ENCODE measurements at places on chromosomes 16 and 17. TPM values are rescaled to one million over a fixed set of nuclear protein-coding genes. Genes with fewer than 3 reads are reported as not detected.
A peak's percentile ranks its signal among the peaks of the same experiment; 100 is the strongest.

GRCh38 chr16:30054959-30055553, 10.5 kb upstream of the ALDOA start:
- no peaks in the 10 kb centered on the region for H3K27me3 ChIP-seq
- no peaks in the 10 kb centered on the region for H3K36me3 ChIP-seq
- no peak for DNase-seq

GRCh38 chr17:6713130-6713917, at the start of gene SLC13A5:
TSS of gene SLC13A5 (minus strand) at chr17:6713369. CDS start at chr17:6713333, 36 bp downstream.
- DNase-seq = no peak
- H3K4me3 ChIP-seq = peak within 1 kb of the TSS; percentile 28
- H3K4me1 ChIP-seq = peaks cover 11% of the 10 kb centered on the region
- no peak within 1 kb of the TSS for H3K27ac ChIP-seq

The TRPV3 gene
- 1.8 TPM for polyA plus RNA-seq

The SEC14L5 gene
- 0.46 TPM for polyA plus RNA-seq

- no peaks in the 10 kb centered on the region for H3K4me1 ChIP-seq
- peak; percentile 92 for DNase-seq
These were observed 18.2 kb upstream of the ABR start for GRCh38 chr17:1197781-1198490.

DNA sequence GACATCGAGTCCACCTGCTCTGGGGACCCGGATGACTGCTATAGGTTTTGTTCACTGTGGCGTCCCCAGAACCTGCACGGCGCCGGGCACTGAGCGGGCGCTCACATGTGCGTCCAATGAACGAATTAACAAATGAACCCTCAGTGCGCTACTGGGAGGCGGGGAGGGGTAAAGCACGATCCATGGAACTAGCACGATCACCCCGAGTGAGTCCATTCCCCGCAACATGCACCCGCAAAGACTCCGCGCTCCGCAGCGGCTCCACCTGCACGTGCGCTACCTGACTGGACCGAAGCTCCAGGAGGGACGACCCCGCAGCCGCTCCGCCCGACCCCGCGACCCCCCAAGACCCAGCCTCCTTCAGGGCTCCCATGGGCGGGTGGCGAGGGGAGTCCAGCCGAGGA, 491 bp downstream of the TRAP1 start:
- peak overlapping the region; percentile 85 for H3K27ac ChIP-seq
- DNase-seq = no peak
- peak overlapping the region; percentile 89 for H3K4me3 ChIP-seq
- no peaks in the 10 kb centered on the region for H3K36me3 ChIP-seq
- H3K27me3 ChIP-seq = no peaks in the 10 kb centered on the region

- peaks cover 8% of the 10 kb centered on the region for H3K4me1 ChIP-seq
- peaks cover 24% of the 10 kb centered on the region for H3K36me3 ChIP-seq
- no peaks in the 10 kb centered on the region for H3K27me3 ChIP-seq
- no peak overlapping the region for H3K4me3 ChIP-seq
- no peak overlapping the region for H3K27ac ChIP-seq
These were observed 66.4 kb downstream of the BANP start for GRCh38 chr16:88017587-88018101.

The TEX19 gene
- not detected for polyA plus RNA-seq

DNA sequence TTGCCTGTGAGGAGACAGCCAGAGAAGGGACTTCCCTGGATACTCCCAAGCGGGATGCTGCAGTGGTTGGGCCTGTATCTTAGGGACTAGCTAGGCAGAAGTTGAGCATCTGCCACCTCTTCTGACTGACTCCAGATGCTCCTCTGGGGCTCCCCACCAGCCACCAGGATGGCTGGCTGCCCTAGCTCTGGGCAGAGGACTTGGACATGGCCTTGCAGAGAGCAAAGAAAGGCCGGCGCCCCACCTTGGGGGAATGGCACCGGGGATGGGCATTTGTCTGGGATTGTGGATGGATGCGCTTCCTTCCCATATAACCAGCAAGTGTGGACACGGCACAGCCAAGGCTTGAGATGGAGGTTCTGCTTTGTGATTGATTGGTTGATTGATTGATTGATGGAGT, 69.0 kb downstream of the OR1D5 start:
- no peak overlapping the region for H3K27ac ChIP-seq
- no peaks in the 10 kb centered on the region for H3K27me3 ChIP-seq
- no peak overlapping the region for H3K4me3 ChIP-seq
- peaks cover 14% of the 10 kb centered on the region for H3K36me3 ChIP-seq

DNA sequence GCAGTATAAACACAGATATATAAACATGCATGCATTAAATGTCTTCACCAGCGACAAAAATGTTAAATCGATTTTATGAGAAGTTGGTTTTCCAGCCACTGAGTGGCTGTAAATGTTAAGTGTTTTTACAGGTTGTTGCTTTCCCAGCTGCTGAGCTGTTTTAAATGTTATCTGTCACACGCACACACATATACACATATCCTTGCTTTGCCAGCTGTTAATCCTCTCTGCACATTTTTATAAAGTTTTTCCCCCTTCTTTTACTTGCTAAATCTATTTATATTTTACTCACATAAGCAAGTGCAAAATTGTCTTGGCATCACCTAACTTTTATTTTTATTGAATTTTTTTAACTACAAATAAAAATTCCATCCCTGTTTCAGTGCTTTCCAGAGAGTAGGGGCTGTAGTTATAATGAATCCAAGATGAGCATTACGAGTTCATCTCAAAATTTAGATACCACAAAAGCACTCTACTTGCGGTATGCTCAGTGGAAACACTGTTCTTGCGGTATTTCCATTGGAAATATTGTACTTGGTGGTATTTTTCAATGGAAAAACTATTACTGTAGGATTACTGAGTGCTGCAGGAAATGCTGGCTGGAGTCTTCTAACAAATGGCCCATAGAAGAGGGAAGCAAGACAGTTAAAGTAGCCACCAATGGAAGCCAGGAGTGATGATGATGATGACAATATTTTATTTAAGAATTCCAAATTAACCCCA, 124.9 kb upstream of the KCNJ16 start:
- no peak for DNase-seq
- H3K27ac ChIP-seq = no peak overlapping the region
- H3K4me1 ChIP-seq = peaks cover 22% of the 10 kb centered on the region
- H3K36me3 ChIP-seq = no peaks in the 10 kb centered on the region

The CORO1A gene
- polyA plus RNA-seq = 35.8 TPM

The SLC16A11 gene
- not detected for polyA plus RNA-seq

- H3K36me3 ChIP-seq = no peaks in the 10 kb centered on the region
- H3K27ac ChIP-seq = no peak overlapping the region
- no peaks in the 10 kb centered on the region for H3K27me3 ChIP-seq
- H3K4me3 ChIP-seq = no peak overlapping the region
These were observed 13.9 kb upstream of the TMC7 start for GRCh38 chr16:18969855-18970240.

- H3K4me1 ChIP-seq = peaks cover 56% of the 10 kb centered on the region
- no peaks in the 10 kb centered on the region for H3K27me3 ChIP-seq
- H3K36me3 ChIP-seq = no peaks in the 10 kb centered on the region
- no peak for DNase-seq
- no peak overlapping the region for H3K27ac ChIP-seq
These were observed 135.1 kb downstream of the PRKCA start for GRCh38 chr17:66437476-66438026.

The KRTAP4-5 gene
- polyA plus RNA-seq = not detected

DNA sequence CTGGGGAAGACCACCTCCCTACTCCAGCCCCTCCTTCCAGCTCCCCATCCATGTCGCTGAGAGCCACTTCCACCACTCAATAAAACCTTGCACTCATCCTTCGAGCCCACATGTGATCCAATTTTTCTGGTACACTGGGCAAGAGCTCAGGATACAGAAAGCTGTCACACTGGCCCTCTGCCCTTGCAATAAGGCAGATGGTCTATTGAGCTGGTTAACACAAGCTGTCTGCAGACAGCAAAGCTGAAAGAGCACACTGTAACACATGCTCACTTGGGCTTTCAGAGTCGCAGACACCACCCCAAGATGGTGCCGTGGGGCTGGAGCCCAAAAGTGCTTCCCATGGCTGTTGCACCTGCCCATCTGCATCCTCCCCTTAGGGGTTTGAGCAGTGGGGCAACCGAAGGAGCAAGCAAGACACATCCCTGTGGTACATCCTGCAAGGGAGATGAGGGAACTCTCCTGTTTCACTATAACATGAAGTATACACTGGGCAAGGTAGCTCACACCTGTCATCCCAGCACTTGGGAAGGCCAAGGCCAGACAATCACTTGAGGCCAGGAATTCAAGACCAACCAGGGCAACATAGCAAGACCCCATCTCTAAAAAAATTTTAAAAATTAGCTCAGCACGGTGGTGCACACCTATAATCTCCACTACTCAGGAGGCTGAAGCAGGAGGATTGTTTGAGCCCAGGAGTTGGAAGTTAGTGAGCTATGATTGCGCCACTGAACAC, 52.8 kb upstream of the C17orf78 start:
- H3K36me3 ChIP-seq = peaks cover 19% of the 10 kb centered on the region
- no peak overlapping the region for H3K4me3 ChIP-seq
- H3K4me1 ChIP-seq = no peaks in the 10 kb centered on the region
- H3K27ac ChIP-seq = no peak overlapping the region
- DNase-seq = no peak

DNA sequence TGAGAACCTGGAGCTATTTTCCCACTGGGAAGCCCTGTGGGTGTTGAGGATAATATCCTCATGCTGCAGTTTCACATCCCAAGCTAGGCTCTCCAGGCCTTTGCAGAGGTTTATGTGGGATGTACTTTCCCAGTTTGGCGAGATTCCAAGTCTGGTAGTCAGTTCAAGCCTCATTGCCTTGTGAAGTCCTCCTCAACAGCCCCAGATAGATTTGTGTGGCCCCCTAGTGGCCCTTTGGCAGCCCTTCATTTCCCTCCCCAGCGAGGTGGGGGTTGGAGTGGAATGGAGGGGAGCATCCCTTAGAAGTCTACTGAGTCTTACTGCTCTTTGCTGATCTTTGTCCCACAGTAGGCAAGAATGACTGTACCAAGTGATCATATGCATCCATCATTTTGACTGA, 137.9 kb downstream of the CDH11 start:
- no peaks in the 10 kb centered on the region for H3K4me1 ChIP-seq
- H3K36me3 ChIP-seq = peaks cover 27% of the 10 kb centered on the region
- no peaks in the 10 kb centered on the region for H3K27me3 ChIP-seq
- DNase-seq = no peak

GRCh38 chr17:35947156-35947585, 3.7 kb upstream of the LYZL6 start:
- H3K27ac ChIP-seq = no peak overlapping the region
- H3K4me1 ChIP-seq = peaks cover 6% of the 10 kb centered on the region
- H3K36me3 ChIP-seq = no peaks in the 10 kb centered on the region
- no peak for DNase-seq
- H3K27me3 ChIP-seq = peaks cover 20% of the 10 kb centered on the region

DNA sequence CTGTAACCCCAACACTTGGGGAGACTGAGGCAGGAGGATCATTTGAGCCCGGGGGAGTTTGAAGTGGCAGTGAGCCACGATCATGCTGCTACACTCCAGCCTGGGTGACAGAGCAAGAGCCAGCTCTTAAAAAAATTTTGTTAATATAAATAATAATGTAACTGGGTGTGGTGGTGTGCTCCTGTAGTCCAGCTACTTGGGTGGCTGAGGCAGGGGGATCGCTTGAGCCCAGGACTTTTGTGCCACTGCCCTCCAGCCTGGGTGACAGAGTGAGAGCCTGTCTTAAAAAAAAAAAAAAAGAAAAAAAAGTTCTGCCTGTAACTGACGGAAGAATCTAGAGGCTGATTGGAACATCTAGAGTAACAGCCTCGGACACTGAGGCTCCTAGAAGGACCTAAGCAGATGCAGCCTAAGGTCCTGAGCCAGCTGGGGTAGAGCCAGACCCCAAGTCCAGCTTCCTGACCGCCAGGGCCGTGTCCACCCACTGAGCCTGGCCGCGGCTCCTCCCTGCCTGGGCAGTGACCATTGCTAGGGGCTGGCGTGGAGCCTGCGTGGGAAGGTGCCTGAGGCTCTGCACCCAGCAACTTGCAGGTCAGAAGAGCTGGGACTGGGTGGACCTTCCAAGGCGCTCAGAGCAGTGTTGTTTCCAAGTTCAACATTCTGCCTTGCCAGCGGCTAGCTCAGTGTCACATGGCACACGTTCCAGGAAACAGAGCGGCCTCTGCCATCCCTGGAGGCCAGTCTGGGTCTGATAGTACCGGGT, 209.4 kb upstream of the CIBAR2 start:
- no peaks in the 10 kb centered on the region for H3K27me3 ChIP-seq
- H3K36me3 ChIP-seq = no peaks in the 10 kb centered on the region
- H3K27ac ChIP-seq = peak overlapping the region; percentile 75

The LRRC37A gene
- polyA plus RNA-seq = 1.7 TPM

GRCh38 chr17:51537996-51538550, 277.7 kb downstream of the UTP18 start:
- no peak overlapping the region for H3K4me3 ChIP-seq
- H3K27ac ChIP-seq = no peak overlapping the region
- no peak for DNase-seq

The CLEC19A gene
- polyA plus RNA-seq = not detected

DNA sequence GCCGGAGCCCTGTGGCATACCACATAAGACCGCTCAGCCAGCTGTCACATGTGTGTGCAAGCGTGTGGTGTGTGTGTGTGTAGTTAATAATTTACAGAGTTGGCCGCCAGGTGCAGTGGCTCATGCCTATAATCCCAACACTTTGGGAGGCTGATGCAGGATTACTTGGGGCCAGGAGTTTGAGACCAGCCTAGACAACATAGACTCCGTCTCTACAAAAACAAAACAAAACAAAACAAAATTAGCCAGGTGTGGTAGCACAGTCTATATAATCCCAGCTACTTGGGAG, 20.4 kb downstream of the SOCS1 start:
- DNase-seq = no peak
- no peaks in the 10 kb centered on the region for H3K36me3 ChIP-seq
- no peak overlapping the region for H3K4me3 ChIP-seq

GRCh38 chr17:79833744-79834564, 5.3 kb downstream of the CBX4 start:
- H3K27me3 ChIP-seq = peaks cover 30% of the 10 kb centered on the region
- H3K4me3 ChIP-seq = no peak overlapping the region
- peaks cover 9% of the 10 kb centered on the region for H3K36me3 ChIP-seq

GRCh38 chr16:85498607-85499006, 114.5 kb upstream of the GSE1 start:
- no peak overlapping the region for H3K27ac ChIP-seq
- H3K4me3 ChIP-seq = no peak overlapping the region
- DNase-seq = no peak
- no peaks in the 10 kb centered on the region for H3K27me3 ChIP-seq
- no peaks in the 10 kb centered on the region for H3K4me1 ChIP-seq

The RDM1 gene
- polyA plus RNA-seq = 0.92 TPM
